Stimulated activated CD4-positive, alpha-beta T cell treated with anti-CD3 and anti-CD28 coated beads, Interleukin-2, amount 100 ng/mL, for 24 hours (primary cell): ENCODE measurements at places on chromosomes 6 and 20.

DNA sequence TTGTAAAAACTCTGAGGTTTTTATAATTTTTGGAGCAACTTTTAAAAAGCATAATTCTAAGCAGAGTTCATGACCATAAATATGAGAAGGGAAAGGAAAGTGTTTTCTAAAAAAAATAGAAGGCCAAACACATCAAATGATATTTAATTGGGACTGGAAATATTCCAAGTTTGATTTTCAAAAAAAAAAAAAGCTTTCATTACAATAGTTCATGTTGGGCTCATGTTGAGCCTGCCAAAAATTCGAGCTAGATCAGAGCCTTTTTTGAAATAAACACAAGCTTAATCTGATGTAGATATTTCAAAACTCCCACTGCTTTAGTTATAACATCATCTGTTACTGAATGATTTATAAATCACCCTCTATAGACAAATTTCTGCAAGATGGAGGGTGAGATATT is 163.4 kb upstream of the DEFB112 start:
- no peak for DNase-seq

DNA sequence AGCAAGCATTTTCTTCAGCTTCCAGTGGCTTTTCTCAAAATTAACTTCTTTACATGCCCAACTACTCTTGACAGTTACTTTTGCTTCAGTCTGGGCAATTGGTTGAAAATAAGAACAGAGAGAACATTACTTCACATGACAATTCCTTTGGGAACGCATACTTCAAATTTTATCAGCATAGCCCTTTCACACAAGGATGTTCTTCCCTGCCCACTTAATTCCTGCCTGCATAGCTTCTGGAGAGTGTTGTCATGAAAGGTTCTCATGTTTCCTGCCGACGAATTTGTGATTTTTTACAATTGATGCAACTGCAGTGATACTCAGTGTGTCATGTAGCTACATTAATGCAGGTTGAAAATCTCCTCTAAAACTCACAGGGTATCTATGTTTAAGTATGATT is 22.0 kb upstream of the SNRNP48 start:
- no peak for DNase-seq

DNA sequence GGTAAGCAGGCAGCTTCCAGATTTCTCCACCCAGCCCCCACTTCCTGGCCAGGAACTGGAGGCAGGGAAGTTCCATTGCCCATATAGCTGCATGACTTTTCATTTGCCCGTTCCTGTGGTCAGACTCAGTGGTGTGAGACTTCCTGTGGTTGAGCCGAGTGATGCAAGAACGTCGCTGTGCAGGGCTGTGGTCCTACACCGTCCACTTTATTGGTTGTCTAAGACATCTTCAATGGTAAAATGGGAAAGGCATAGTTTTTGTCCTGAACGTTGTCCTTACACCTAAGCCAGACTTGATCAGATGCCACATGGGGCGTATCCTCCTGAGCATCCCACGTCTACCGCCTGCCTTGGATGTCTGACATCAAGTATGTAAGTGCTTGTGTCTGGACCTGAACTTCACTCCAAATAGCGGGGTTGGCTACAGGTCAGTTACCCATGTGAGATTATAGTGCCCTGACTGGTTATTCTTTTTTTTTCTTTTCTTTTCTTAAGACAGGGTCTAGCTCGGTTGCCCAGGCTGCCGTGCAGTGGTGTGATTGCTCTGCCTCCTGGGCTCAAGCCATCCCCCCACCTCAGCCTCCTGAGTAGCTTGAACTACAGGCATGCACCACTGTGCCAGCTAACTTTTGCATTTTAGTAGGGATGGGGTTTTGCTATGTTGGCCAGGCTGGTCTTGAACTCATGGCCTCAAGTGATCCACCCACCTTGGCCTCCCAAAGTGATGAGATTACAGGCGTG is 25.9 kb upstream of the GTSF1L start:
- DNase-seq: peak; percentile 43

GRCh38 chr20:51650685-51651134 is 108.2 kb upstream of the NFATC2 start:
- DNase-seq: no peak

DNA sequence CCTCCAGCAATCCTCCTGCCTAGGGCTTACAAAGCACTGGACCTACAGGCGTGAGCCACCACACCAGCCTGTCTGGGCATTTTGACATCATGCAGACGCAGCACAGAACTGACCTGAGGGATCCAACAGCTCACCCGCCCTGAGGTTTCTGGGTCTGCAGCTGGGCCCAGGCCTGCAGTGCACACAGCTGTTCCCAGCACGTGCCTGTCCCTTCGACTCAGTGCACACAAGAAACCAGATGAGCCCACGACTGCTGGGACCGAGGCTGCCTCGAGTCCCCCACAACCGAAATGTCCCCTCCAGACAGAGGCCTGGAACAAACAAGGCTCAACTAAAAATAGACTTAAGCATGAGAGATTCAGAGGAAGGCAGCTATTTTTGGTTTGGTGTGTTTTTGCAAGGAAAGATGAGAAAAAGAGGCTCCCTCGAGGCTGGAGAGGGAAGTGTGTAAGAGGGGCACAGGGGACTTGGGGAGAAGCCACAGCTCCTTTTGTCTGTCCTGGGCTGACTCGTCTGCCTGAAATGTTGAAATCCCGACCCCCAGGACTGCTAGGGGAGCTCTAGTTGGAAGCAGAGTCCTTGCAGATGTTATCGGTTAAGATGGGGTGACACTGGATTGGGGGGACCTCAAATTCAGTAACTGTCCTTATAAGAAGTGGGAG is 66.3 kb downstream of the YTHDF1 start:
- no peak for DNase-seq

- no peak for DNase-seq
Measured at GRCh38 chr6:163289447-163289846, 125.1 kb upstream of the QKI start.

DNA sequence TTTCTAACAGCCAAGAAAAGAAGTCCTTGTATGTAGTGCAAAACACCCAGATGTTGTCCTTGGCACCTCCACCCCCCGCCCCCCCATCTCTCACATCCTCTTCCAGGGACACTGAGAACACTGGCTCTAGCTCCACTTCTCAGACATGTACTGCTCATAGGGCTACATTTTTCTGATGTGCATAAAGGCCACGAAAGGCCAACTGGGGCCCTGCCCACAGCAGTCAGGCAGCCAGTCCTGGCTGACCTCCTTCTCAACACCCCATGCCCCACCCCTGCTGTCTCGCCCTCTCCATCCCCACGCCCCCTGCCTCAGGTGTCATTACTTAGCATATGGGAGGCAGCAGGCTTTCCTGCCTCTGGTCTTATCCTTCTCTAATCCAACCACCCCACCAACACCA is 11.3 kb downstream of the GABRR1 start:
- no peak for DNase-seq

GRCh38 chr20:37907677-37908401 is 4.9 kb downstream of the VSTM2L start:
- DNase-seq: no peak

DNA sequence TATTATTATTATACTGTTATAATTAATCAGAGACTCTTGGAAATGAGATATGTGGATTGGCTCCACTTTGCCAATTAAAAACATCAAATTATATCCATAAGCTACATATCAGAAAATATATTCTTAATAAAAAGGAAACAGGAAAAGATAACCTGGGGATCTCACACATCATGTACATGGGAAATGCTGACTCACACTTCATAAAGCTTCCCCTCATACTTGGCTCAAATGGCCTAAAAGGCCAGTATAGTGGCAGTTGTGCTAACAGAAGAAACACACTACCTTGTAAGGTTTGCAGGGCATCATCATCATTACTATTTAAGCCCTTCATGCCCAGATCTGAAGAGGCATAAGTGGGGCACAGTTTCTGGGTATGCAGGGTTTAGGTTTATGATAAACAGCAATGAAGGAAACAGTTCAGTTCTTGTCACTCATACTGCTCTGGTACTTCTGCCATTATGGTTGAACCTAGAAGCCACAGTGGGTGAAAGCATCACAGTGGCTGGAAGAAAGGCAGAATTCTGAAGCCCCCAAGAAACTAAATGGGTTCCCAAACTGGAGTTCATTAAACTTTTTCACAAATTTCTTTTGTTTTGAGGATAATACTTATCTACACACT is 60.6 kb downstream of the BTBD9 start:
- no peak for DNase-seq

- no peak for DNase-seq
Measured at GRCh38 chr20:61659994-61660346, 405.7 kb downstream of the TAF4 start.

DNA sequence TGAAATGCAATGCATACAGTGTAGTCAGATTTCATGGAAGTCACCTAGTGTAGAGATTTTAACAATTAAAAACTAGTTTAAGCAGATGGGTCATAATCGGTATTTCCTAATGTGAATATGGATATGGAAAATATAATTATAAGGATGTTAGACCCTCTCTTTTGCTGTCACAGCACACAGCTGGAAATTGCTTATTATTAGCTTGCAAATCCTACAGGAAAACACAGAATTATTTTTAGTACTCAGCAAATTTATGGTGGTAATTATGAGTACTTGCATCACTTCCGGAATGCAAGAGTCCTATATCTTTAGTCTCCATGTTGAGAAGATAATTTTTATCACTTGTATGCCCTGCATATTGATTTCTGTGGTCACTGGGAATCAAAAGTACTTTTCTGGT is 993.6 kb downstream of the KIF16B start:
- DNase-seq: no peak

GRCh38 chr20:47295921-47296426 is 60.5 kb downstream of the ZMYND8 start:
- DNase-seq: no peak

- DNase-seq: no peak
Measured at GRCh38 chr6:163418311-163419029, 4.0 kb downstream of the QKI start.

DNA sequence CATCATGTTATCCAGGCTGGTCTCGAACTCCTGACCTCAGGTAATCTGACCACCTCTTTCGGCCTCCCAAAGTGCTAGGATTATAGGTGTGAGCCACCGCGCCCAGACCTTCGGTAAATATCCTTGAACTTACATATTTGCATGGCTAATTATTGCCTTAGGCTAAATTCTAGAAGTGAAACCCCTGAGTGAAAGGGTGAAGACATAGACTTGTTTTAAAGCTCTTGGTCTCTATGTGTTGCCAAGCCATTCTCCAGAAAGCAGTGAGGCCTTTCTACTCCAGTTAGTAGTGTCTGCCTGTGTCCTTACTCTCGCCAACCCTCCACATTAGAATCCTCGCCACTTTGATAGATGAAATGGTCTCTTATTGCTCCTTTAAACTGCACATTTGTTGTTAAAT is 2.6 kb upstream of the NOTCH4 start:
- no peak for DNase-seq

DNA sequence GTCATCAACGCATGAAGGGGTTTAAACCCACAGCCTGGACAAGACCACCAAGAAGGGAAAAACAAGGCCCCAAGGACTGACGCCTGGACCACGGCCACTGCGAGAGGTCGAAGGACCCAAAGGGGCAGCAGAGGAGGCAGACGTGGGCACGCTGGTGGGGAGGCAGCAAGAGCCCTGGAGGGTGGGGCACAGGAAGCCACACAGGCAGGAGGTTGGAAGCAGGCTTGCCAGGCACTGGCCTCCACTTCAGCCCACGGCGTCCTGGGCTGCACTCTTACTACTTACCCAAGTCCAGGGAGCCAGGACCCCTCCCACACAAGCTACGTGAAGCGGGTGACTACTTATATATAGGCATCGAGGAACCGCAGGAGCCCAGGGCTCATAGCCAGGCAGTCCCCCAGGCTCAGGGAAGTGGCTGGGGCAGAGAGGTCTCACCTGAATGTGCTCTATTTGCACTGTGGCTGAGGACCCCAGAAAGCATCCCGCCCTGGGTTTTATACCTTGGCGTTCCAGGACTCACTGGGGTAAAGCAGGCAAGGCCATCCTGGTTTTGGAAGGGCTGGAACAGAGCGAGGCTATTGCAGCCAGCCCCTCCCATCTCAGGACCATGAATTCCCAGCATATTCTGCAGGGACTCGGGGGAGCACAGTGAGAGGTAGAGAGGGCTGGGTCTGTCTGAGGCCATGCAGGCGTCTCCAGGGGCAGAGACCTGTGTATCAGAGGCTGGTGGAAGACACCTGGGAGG is 113.8 kb upstream of the AFDN start:
- DNase-seq: no peak
